ENCODE measurements at places on chromosomes 12 and 14. TPM values are rescaled to one million over a fixed set of nuclear protein-coding genes. Genes with fewer than 3 reads are reported as not detected.

Gene KCNMB4
- 0.45 TPM for total RNA-seq

Gene PRDM4
- 18.4 TPM for total RNA-seq

Gene TAS2R13
- total RNA-seq: 0.17 TPM

Gene NGB
- total RNA-seq: not detected

Gene DTX1
- not detected for total RNA-seq

Gene NR1H4
- 0.34 TPM for total RNA-seq

Gene EIF2S1
- total RNA-seq: 140 TPM
